Stimulated activated CD8-positive, alpha-beta memory T cell treated with anti-CD3 and anti-CD28 coated beads, Interleukin-2, amount 100 ng/mL, for 1 hour (primary cell): ENCODE measurements at places on chromosomes 11 and 22.

DNA sequence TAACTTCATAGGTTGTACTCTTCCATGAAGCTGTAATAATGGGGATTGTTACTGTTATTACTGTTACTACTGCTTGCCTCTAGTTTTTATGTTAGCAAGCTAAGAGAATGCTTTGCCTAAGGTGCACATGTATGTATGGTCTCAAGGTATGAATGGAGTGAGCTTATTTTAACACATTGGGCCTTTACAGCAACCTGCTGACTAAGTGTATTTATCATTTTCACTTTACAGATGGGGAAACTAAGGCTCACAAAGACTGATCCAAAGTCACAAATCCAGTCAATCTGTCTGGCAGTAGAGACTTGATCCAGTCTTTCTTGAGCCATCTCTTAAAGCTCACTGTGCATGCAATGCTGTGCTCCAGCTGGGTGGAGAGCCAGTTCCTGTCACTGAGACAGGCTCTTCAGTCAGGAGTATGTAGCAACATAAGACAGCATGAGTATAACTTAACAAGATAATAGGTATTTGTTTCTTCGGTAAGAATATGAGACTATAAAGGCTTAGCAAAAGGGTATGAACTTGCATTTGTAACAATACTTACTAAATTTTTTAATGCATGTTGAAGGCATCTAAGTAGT, 66.5 kb downstream of the PPP2R1B start:
- no peak for DNase-seq

GRCh38 chr22:40182231-40182835, 4.6 kb downstream of the TNRC6B start:
- no peak for DNase-seq

- no peak for DNase-seq
These were observed 123.8 kb downstream of the RAB38 start for GRCh38 chr11:88051396-88051795.

GRCh38 chr11:76564364-76564763, 106.2 kb downstream of the LRRC32 start:
- no peak for DNase-seq

- no peak for DNase-seq
These were observed 38.6 kb upstream of the LMO2 start for GRCh38 chr11:33930317-33931021.

GRCh38 chr11:36009473-36009872, 65.6 kb downstream of the LDLRAD3 start:
- DNase-seq, result no peak

- no peak for DNase-seq
These were observed at the start of gene ALX4 for GRCh38 chr11:44309478-44310205. ALX4 (minus strand) TSS chr11:44310139; CDS start chr11:44310062, 77 bp downstream.

- no peak for DNase-seq
These were observed 113.3 kb downstream of the FAM76B start for GRCh38 chr11:95676308-95676707.

- DNase-seq, result no peak
These were observed 10.7 kb upstream of the SYTL2 start for GRCh38 chr11:85821636-85822035.

DNA sequence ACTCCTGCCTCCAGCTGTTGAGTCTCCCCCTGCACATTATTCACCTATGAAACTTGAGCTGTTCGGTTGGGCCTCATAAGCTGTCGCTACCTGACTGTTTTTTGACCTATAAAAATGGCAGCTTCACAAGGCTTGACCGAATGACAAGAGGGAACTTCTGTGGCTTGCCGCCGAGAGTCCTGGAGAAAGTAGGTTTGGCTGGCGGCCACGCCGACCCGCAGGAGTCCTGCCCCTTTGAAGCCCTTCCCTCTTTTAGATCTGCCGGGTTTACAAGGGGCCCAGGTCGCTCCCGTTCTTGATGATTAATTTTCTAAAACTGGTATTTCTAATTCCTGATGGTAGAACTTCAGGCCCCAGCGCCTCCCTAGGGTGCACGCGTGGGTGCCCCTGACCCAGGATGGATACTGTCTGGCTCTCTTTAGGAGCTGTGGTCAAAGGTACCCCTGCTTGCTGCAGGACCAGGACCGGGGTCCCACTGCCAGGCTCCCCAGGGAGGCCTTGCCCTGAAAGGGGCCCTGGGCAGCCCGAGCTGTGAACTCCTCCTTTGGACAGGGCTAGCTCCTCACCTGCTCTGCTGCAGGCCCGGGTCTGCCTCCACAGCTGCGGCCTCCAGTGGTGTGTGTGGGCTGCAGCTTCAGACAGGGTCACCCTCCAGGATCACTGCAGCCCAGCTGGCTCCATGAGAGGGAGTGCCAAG, 171.8 kb downstream of the CTTN start:
- no peak for DNase-seq

DNA sequence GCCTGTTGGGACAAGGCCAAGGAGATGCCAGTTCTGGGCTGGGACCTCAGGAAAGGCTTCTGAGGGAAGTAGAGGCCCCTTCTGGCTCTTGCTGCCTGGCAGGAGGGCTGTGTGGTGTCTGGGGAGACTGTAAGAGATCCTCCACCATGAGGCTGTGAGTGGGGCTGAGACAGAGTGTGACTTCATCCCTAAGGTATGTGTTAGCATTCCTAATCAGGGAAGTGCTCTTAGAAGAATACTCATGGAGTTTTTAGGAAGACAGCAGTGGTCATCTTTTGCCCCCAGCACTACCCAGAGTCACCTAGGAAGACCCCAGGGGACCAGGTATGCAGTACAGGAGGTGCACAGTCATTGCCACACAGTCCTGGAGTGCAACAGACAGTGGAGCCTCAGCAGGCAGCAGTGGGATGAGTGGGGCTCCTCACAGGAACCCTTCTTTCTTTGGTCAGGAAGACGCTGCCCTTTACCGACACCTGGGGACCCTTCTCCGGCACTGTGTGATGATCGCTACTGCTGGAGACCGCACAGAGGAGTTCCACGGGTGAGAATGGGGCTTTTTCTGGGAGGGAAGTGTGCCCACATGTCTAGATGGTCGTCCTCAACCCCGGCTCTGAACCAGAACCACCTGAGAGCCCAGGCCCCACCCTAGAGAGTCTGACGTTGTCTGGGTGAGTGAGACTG, 2.8 kb downstream of the RIC8A start:
- no peak for DNase-seq

- DNase-seq, result no peak
These were observed 66.1 kb downstream of the HSD17B12 start for GRCh38 chr11:43746670-43747069.

- DNase-seq, result no peak
These were observed 539.1 kb downstream of the FAM181B start for GRCh38 chr11:82194521-82194920.

DNA sequence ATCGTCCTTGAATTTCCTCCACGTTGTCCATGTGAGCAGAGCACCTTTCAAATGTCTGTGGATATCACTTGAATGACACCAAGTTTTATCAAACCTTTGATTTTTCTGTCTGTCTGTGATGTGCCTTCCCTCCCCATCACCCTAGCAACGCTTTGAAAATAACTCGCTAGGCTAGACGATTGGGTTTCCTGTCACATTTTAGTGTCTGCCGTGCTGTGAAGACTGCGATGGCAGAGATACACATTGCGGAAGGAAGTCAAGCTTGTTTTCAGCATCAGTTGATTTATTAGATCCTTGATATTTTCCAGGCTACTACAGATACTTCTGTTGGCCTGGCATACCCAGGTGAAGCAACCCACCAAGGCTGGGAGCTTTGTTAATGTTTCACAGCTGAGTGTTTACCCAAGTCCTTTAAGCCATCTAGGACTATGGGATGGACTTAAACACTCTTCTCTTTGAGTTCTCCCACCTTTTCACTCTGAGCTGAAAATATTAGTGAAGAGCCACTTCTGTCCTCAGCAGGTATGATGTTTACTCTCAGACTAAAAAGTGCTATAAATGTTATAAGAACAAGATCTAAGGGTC, 93.6 kb upstream of the CD44 start:
- peak; percentile 55 for DNase-seq

DNA sequence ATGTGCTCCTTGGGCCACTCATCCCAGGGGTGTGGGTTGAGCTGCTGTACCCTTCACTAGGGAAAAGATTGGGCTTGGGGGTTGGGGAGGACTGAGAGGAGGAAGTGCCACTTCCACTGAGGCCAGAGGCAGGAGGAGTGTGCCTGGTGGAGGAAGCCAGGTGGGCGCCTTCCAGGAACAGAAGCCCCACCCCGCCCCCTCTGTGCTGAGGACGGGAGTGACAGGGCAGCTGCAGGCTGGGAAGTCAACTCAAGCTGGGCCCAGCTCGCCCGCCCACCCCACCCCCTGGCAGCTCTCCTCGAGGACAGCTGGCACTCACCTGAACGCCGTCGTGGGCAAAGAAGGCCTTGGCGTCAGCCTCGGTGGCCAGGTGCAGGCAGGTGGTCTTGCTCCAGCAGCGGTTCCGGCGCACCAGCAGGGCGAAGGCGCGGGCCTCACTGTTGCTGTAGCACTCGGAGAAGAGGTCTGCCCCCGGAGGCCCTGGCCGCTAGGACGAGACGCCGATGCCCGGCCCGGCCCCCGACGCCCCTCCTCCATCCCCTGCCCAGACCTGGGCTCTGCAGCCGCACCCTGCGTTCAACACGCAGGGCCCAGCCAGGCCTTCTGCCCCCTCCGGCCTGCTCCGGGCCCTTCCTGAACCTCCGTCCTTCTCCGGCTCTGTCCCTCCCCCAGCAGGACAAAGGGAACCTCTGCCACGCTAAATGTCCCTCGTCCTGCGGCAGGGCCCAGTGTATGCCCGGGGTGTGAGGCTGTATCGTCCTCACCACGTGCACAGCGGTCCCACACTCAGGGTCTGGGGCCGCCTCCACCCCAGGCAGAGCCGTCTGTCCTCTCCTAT, 13.4 kb downstream of the TSSC4 start:
- DNase-seq, result no peak

GRCh38 chr11:2086239-2087040, 52.7 kb downstream of the IGF2 start:
- no peak for DNase-seq

- DNase-seq, result no peak
These were observed 5.9 kb downstream of the KCNJ4 start for GRCh38 chr22:38448945-38449745.

DNA sequence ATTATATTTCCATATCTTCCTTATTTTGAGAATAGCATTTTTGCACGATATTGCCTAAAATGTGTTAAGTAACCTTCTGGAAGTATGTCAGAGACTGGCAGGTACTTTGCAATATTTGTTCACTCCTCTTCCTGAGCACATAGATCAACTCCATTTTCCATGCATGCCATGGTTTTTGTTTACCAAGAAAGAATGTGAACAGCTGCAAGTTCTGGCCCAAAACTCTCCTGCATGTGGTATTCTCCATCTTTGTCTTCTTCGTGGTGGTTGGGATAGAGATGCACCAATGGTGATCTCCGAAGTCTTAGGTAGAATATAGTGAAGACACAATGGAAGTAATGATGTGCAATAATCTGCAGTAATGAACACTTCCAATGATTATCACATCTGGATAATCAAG, 2241.0 kb upstream of the RAG2 start:
- no peak for DNase-seq

DNA sequence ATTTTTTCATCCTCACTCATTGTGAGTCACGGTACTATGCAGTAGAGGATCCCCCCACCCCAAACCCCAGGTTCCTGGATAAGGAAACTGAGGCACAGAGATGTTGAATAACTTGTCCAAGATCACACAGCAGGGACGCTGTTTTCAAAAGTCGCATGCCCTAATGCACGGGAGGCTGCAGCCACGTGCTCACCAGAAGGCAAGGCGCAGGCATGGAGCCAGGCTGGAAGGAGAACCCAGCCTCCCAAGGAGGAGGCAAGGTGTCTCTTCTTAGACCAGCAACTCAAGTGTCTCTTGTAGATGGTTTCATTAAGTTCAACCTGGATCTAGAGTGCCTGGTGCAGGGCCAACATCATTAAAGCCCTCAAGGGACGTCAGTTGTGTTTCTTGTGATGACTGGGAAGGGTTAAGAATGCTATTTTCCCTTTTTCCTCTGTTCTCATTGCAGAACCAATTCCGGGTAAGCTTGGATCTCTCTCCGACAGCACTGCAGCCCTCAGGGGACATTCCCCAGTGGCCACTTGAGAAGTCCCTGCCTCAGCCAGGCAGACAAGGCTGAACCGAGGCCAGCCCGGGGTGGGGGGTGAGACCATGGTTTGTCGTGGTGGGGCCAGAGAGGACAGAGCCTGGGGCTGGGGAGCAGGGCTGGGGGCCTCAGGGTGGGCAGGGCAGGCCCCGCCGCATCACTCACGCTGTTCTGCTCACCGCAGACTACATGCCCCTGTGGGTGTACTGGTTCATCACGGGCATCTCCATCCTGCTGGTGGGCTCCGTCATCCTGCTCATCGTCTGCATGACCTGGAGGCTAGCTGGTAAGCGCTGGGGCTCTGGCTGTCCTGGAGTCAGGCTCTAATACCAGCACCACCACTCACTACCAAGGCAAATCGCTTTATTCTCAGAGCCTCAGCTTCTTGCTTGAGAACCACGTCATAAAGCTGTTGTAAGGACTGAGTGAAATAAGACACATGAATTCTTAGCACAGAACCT, 15.7 kb downstream of the TMEM121B start:
- no peak for DNase-seq

- no peak for DNase-seq
These were observed 22.3 kb downstream of the LAYN start for GRCh38 chr11:111562692-111563389.

GRCh38 chr11:44010789-44011251, 37.0 kb upstream of the ACCSL start:
- DNase-seq, result no peak

GRCh38 chr22:30606455-30607299, at the start of gene TCN2:
TCN2 (plus strand) TSS chr22:30607174; CDS start chr22:30607332, 158 bp downstream.
- DNase-seq, result no peak

DNA sequence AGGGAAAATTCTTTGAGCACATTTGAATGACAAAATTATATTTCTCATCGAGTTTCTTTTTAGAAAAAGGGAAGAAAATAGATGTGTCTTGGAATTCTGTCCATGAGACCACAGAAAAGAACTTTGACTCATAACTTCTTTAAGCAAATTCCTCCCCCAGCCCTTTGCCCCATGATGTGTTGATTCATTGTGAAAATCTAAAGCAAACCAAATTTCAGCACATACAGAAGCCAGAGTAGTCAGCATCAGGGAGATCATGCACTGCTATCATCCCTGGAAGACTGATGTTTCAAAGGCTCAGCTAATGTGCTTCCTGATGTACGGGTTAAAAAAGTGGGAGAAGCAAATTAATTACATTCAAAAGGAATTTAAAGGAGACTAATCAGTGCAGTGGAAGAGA, 159.7 kb downstream of the FAT3 start:
- DNase-seq, result no peak
